GM13976 (cell line): ENCODE measurements at places on chromosomes 5 and 9.
A peak's percentile ranks its signal among the peaks of the same experiment; 100 is the strongest.

GRCh38 chr9:129835860-129836223, 584 bp downstream of the USP20 start:
- DNase-seq, result peak; percentile 43

DNA sequence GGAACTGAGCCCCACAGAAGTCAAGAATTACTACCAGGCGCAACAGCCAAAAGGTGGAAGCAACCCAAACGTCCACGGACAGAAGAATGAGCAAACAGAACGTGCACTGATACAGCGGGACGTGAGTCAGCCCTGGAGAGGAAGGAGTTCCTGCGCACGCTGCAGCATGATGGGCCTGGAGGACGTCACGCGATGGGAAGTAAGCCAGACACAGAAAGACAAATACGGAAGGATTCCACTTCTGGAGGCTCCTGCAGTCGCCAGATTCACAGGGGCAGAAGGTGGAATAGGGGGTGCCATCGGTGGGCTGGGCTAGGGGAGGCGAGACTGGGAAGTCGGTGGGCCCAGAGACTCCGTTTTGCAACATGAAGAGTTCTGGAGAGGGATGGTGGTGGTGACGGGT, 80.3 kb upstream of the PHYKPL start:
- DNase-seq, result no peak

DNA sequence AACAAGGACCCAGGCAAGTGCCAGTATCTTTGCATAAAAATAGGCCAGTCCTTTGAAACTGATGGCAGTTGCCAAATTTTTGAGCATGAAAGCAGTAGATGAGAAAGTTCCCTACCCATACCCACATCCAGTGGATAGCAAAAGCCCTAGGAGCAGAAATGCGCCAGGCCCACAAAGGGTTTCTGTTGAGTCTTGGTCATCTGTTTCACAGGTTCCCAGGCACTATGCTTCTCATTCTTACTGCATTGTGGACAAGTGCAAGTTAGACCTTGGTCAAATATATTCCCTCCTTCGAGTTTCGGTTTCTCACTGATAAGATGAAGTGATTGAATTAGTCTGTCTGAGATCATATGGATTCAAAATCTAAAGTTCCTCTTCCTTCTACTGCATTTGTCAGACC, 152.3 kb downstream of the NR3C1 start:
- peak; percentile 54 for DNase-seq

GRCh38 chr9:95611354-95611753, 94.6 kb upstream of the PTCH1 start:
- DNase-seq, result no peak
